HT1080 (cell line): ENCODE measurements at places on chromosomes 16 and 17. TPM values are rescaled to one million over a fixed set of nuclear protein-coding genes. Genes with fewer than 3 reads are reported as not detected.

GRCh38 chr16:67186550-67186950 lies 2.8 kb upstream of the MATCAP1 start:
- DNase-seq = peak; percentile 79

EVPLL gene
- not detected in 2 replicates for total RNA-seq

DNA sequence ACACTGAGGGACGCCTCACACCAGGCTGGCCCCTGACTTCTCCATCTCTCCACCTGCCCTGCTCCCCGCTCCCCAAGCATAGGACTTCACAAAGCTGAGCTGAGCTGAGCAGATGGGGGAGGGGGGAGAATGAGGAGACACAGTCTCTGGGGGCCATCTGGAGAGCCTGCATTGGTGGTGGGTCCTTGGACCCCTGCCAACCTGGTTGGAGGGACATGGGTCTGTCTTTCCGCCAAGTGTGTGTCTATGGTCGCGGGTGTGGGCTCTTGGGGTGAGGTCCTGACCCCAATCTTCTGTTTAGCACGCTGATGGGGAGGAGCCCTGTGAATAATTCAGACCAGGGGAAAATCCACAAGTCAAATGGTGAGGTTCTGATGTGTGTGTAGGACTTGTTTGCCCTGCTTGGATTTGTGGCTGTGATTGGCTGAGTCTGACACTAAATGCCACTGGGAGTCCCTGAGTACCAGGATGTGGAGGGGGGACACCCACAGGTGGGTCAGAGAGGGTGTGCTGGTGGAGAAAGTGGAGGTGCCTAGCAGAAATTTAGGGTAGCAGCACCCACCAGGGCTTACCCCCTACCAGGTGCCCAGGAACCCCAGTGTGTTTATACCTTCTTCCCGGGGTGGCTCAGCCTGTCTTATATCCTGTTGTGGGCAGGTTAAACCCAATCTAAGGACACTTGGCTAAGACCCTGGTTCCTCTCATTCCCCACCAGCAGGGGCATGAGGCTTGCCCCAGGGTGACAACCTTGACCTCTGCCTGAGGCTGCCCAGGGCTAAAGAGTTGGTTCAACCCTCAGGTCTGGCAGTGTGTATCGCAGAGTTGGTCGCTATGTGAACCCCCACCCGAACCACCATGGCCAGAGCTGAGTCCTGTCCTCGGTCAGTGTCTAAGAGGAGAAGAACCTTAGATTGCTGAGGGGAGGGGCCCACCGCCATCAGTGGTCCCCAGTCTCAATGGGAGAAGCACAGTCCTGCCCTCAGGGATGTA lies 2.1 kb downstream of the FMNL1 start:
- DNase-seq = no peak

GRCh38 chr17:1177016-1177700 lies 2.6 kb downstream of the ABR start:
- DNase-seq = no peak

CCDC40 gene
- total RNA-seq = 0.27 and 2.0 TPM in 2 replicates

CCDC78 gene
- 4.2 and 4.6 TPM in 2 replicates for total RNA-seq

GRCh38 chr17:10125531-10126275 lies 72.7 kb downstream of the GAS7 start:
- no peak for DNase-seq

GRCh38 chr17:34582185-34582900 lies 3.0 kb downstream of the TMEM132E start:
- no peak for DNase-seq

ZMYND15 gene
- not detected in 2 replicates for total RNA-seq

DNA sequence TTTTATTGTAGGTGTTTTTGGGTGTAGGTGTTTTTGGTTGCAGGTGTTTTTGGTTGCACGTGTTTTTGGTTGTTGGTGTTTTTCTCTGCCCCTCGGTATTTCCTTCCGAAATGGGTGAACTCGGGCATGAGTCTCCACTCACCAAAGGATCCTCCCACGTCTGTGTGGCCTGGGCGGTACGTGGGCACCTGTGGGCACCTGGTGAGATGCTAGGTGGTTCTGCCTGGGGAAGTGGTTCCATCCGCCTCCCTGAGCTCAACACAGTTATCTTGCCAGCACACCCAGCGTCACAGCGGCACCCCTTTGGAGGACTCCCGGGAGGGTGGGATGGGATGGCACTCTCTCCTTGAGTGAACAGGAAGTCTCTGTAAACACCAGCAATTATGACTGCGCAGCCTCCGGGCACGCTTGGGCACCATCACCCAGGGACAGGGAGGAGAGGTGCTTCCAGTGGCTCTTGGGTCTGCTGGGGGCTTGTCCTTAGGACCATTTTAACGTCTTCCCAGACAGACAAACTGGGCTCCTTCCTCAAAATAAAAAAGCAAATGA lies 29.8 kb downstream of the COX4I1 start:
- DNase-seq = no peak
